ENCODE measurements at places on chromosomes 4 and X.

DNA sequence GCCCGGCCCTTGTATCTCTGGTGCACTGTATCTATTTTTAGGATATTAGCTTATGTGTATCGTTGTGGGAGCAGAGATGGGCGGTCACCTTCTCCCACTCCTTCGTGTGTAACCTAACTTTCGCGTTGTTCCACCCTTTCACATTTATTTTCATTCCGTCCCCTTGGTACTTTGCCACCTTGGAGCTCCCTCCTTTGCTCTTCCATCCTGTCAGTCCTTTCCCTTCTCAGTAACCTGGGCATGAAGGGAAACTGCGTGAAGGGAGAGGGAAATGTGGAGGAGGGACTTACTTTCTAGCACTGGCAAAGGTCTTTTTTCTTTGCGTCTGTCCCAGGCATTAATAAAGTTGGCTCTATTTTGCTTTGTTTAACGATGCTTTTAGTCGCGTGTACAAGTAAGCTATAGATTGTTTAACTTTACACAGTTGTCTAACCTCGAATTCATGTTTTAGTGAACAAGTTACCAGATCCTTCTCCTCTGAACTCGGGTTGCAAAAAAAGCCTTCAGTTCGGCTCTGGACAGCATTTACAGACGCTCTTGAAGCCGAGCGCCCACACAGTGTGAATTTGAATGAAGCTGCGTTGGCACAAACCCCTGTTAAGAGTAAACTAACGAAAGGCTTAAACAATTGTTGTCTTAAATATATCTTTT, 3.9 kb downstream of the PCDH10 start:
- DNase-seq, result peak; percentile 68

DNA sequence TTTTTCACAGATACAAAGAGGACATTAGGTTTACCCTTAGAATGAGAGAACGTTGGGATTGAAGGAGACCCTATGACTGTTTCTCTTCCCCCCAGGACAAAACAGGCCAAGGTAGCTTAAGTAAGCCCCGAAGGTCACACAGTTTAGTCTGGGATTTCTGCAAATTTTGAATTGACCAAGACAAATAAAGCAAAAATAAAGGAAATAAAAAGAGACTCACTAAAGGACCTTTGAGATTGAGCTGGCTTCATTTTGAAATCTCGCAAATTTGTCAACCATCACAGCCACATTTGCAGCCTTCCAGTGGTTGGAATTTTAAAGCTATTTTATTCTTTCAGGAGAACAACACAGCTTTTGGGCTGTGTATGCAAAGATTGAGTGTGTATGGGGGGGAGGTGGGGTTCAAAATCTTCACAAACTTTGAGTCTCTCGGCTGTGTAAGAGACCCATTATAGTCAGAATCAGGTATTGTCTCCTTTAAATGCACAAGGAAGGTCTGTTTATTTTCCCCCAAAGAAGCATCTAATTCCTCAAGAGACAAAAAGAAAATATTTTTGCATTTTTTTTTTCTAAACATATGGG, 4.2 kb downstream of the TMSB4X start:
- no peak for DNase-seq

DNA sequence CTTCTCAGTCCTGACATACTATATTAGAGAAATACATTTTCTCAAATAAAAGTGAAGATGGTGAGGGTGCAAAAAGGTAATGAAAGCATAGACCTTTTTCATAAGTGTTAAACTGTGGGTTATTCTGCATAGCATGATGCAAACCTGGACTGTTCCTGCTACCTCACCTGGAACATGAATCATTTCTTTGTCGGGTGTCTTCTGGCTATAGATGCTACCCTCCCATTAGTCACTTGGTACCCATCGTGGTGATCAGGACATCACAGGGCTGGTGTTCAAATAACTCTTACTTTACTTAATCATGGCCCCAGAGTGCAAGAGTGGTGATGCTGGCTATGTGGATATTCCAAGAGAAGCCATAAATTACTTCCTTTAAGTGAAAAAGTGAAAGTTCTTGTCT, 264.7 kb upstream of the AGA start:
- no peak for DNase-seq

DNA sequence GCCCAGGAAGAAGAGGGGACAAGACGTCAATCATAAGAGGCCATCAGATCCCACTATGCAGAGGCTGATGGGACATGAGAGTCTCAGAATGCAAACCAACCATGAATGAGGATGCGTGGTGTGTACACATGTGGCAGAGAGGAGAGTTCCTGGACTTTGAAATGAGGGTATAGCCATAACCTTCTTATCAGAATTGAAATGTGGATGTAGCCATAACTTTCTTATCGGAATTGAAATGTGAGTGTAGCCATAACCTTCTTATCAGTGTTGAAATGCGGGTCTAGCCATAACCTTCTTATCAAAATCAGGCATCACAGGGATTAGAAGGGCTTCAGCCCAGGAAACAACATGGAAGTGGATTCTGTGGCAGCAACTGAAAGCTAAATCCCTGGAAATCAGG, 415.5 kb upstream of the FAT1 start:
- no peak for DNase-seq

GRCh38 chr4:3485886-3486540, 22.9 kb downstream of the DOK7 start:
- no peak for DNase-seq

- no peak for DNase-seq
Observed at GRCh38 chr4:25922812-25923369, 8.9 kb downstream of the SMIM20 start.

GRCh38 chr4:46954643-46955042, 38.7 kb downstream of the GABRA4 start:
- no peak for DNase-seq

DNA sequence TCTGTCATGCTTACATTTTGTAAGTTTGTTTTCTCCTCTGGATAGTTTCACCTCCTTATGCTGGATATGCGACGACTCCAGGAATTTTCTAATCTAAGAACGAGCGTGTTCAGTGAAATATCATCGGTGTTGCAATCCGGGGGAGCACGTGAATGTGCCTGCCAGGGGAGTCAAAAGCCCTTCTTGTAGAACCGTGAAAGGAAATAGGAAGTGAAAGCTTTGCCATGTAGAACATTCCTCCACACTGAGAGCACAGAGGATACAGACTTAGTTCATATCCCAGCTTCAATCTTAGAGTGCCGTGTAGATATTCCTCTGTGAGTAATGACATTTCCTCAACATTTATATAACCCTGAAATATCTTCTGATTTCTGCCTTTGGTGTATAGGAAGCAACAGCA, 121.2 kb downstream of the VEGFC start:
- no peak for DNase-seq

DNA sequence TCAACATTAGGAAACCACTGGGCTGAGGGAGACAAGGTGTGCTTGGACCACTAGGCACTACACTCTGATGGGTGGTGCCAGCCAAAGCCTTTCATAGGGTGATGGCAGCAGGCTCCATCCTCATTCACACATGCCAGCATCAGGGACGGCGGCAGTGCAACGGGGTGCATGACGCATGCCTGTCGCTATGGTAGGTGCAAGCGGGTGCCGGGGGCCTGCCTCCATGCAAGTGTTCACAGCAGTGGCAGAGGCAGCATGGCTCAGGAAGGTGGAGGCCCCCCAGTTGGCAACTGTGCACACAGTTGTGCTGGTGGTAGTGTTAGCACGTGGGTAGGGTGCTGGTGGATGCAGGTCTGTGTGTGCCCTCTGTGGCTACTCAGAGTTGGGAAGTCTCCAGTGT, 184.1 kb downstream of the RELL1 start:
- DNase-seq, result no peak

DNA sequence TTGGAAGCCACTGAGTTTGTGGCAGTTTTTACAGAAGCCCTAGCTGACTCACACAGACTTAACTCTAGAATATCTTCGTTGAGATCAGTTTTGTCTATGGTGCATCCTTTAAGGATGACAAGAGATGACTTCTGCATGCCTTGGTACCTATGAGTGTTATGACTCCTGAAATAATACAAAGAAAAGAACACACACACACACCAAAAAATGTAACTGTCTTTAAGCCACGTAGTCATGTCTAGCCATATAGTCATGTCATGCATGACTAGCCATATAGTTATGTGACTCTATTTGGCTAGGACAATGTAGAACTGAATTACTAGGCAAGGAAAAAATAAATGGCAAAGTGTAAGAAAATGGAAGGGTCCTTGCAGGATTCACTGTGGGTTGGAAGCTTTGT, 447.8 kb downstream of the NLGN4X start:
- no peak for DNase-seq

DNA sequence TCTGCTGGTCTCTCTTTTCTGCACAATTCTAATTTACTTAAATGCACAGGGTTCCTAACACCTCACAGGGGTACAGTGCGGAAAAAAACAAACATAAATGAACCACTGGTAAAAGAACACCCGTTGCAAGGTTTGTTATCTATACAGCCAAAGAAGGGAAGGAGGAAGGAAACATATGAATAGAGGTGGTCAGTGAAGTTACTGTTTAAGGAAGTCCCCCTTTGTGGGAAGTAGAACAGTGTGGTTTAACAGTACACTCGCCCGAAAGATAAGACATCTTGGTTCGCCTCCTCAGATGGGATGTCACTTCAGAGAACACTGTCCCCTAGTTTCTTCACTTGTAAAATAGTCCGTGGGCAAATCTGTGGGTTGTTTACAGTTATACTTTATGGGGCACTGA, 57.5 kb downstream of the TEC start:
- no peak for DNase-seq

- no peak for DNase-seq
Observed at GRCh38 chrX:42803320-42803719, 25.4 kb upstream of the PPP1R2C start.

DNA sequence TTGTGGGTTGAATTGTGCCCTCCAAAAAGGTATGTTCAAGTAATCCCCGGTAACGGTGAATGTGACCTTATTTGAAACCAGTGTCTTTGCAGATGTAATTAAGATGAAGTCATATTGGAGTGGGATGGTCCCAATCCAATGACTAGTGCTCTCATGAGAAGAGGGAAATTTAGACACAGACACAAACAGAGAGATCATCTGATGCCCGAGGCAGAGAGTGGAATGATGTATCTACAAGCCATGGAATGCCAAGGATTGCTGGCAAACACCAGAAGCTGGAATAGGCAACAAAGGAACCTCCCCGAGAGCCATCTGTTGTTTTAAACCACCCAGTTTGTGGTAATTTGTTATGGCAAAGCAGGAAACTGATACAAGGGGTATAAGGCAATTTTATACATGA, 35.1 kb downstream of the RPS6KA3 start:
- no peak for DNase-seq

- peak; percentile 63 for DNase-seq
Observed at GRCh38 chr4:15003401-15003890, 1.2 kb downstream of the CPEB2 start.

GRCh38 chrX:105315248-105315647, 94.8 kb upstream of the TEX13A start:
- DNase-seq, result no peak

DNA sequence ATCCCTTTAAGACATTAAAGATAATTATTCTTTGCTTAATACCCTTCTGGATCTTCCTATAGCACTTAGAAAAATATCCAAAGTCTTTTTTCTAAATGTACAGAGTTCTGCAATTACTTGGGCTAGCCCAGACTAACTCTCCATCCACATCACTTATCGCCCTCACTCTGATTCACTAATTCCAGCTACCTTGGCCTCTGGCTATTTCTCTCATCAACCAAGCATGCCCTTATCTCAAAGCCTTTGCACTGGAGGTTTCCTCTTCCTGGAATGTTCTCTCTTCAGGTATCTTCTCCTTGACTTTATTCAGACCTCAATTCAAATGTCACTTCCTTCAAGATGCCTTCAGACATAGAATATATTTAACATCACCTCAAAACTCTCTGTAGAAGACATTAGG, 345.1 kb upstream of the SMIM31 start:
- DNase-seq, result no peak

DNA sequence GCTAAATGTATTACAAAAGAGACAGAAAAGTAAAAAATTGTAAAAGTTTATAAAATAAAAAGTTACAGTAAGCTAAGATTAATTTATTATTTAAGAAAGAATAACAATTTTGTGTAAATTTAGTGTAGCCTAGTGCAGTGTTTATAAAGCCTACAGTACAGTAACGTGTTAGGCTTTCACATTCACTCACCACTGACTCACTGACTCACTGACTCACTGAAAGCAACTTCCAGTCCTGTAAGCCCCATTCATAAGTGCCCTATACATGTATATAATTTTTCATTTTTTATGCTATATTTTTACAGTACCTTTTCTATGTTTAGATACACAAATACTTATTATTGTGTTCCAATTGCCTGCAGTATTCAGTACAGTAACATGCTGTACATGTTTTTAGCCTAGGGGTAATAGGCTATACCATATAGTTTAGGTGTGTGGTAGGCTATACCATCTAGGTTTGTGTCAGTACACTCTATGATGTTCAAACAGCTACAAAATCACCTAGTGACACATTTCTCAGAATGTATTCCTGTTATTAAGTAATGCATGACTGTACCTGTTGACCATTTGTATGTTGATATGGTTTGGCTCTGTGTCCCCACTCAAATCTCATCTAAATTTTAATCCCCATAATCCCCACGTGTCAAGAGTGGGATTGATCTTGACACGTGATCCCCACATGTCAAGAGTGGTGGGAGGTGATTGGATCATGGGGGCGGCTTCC, 57.9 kb downstream of the CFAP299 start:
- no peak for DNase-seq

GRCh38 chr4:59823311-59823710, 1376.8 kb upstream of the ADGRL3 start:
- no peak for DNase-seq

- DNase-seq, result peak; percentile 90
Observed at GRCh38 chrX:46626566-46626965, 53.0 kb downstream of the CHST7 start.

DNA sequence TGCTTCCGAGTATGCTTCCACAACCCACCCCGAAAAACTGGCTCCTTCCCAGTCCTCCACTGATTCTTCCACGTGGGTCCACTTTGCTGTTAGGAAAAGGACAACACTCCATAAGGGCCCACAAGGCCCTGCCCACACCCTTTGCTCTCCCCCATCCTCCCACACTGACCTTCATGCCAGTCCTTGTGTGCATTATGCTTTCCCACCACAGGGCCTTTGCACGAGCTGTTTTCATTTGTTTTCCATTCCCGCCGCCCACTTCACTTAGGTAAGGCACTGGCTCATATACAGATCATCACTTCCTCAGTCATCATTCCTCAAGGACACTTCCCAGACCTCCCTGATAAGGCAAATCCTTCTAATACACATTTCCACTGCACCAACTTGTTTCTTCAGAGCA, 16.8 kb upstream of the SEL1L3 start:
- DNase-seq, result no peak

DNA sequence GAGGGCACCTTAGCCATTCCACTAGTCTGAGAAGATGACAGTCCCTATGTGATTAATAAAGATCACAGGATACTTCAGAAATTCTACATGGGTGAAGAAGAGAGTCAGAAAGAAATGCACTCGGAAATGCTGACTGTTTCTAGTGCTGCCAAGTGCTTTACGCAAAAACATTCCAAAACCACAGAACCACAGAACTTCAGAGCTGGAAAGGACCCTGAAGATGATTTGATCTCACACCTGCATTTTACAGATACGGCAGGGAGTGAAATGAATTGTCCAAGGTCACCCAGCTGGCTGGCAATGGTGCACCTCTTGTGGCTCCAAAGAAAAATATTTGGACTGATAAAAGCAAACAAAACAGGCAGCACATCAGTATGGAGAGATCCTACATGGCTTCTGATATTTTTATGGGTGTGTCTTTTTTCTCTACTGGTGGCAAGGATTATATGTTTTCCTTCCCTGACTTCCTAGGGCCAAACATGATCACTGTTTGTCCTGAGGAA, 115.9 kb downstream of the MAML3 start:
- DNase-seq, result no peak
